Left lung (tissue), 14 donors: ENCODE measurements at places on chromosomes 2 and 18. TPM values are rescaled to one million over a fixed set of nuclear protein-coding genes. Genes with fewer than 3 reads are reported as not detected.

Gene KCNG2
- 1.1 TPM for total RNA-seq

Gene GAD1
- total RNA-seq, result 0.29 TPM

Gene CEBPZOS
- 38.8 TPM for total RNA-seq

Gene NTSR2
- not detected for total RNA-seq

Gene OXER1
- total RNA-seq, result 2.7 TPM

Gene MPV17
- 96.4 TPM for total RNA-seq

Gene CCDC141
- 29.6 TPM for total RNA-seq

Gene PIGN
- 31.4 TPM for total RNA-seq

Gene NT5DC4
- total RNA-seq, result 1.1 TPM

Gene MC5R
- not detected for total RNA-seq

Gene ICA1L
- 2.6 TPM for total RNA-seq

Gene HOXD4
- total RNA-seq, result 0.68 TPM

Gene BMP10
- total RNA-seq, result not detected

GRCh38 chr2:137096187-137096586 is 330.8 kb downstream of the THSD7B start:
- H3K36me3 ChIP-seq, result no peaks in the 10 kb centered on the region
- H3K27me3 ChIP-seq, result no peaks in the 10 kb centered on the region
- H3K27ac ChIP-seq, result no peak overlapping the region
- DNase-seq, result no peak

DNA sequence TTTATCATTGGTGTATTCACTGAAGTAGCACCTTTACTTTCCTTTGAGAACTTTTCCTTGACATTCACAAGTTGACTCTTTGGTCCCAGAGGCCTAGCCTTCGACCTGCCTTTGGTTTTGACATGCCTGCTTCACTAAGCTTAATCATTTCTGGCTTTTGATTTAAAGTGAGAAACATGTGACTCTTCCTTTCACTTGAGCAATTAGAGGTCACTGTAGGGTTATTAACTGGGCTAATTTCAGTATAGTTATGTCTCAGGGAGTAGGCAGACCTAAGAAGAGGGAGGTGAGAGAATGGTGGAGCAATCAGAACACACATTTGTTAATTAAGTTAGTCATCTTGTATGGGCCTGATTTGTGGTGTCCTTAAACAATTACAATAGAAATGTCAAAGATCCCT is 1040.7 kb upstream of the SLC39A10 start:
- no peaks in the 10 kb centered on the region for H3K27me3 ChIP-seq
- no peak overlapping the region for H3K27ac ChIP-seq
- H3K4me1 ChIP-seq, result no peaks in the 10 kb centered on the region
- H3K4me3 ChIP-seq, result no peak overlapping the region

DNA sequence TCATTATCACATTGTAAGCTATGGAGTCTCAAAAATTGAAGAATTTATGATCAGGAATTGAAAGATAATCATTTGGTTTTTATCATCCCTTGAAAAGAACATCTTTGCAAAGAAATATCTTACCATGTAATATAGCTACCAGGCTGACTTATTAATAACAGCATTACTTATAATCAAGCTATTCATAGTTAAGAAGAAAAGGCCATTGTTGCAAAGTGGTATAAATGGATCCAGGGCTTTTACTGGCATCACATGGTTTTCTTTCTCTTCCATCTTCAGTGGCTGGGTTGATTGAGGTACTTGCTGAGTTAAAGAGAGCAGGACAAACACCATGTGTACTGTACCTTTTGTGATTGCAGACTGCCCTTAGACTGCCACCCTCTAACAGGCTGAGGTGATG is 39.6 kb downstream of the MFSD6 start:
- H3K27me3 ChIP-seq, result no peaks in the 10 kb centered on the region
- H3K27ac ChIP-seq, result no peak overlapping the region
- no peak overlapping the region for H3K4me3 ChIP-seq
- no peaks in the 10 kb centered on the region for H3K36me3 ChIP-seq
- DNase-seq, result no peak

DNA sequence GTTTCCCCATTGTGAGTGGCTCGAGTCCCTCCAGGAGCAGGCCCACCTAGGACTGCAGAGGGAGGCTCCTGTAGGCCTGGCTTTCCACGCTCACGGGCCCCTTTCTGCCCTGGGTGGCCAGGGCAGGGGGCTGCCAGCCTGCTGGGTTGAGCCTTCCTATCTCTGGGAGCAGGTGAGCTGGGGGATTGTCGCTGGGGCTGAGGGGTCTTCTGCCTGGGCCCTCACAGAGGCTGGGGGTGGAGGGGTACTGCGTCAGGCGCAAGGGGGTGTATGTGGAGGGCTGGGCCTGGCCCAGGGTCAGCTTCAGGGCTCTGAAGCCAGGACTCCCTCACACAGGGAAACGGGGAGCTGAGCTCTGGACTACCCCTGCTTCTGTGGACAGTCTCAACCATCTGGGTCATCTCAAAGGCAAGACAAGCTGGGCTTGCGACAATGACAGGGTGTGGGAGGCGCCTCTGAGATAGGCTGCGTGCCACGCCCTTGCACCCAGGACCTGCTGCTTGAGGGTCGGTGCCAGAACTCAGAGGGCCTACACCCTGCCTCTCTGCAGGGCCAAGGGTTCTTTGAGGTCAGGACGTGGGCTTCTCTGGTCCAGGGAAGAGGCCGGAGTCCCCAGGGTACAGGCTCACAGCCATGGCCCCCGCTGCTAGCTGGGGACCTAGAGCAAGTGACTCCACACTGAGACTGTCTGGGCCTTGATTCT is 206.1 kb downstream of the TWIST2 start:
- H3K4me3 ChIP-seq, result no peak overlapping the region
- no peak overlapping the region for H3K27ac ChIP-seq

DNA sequence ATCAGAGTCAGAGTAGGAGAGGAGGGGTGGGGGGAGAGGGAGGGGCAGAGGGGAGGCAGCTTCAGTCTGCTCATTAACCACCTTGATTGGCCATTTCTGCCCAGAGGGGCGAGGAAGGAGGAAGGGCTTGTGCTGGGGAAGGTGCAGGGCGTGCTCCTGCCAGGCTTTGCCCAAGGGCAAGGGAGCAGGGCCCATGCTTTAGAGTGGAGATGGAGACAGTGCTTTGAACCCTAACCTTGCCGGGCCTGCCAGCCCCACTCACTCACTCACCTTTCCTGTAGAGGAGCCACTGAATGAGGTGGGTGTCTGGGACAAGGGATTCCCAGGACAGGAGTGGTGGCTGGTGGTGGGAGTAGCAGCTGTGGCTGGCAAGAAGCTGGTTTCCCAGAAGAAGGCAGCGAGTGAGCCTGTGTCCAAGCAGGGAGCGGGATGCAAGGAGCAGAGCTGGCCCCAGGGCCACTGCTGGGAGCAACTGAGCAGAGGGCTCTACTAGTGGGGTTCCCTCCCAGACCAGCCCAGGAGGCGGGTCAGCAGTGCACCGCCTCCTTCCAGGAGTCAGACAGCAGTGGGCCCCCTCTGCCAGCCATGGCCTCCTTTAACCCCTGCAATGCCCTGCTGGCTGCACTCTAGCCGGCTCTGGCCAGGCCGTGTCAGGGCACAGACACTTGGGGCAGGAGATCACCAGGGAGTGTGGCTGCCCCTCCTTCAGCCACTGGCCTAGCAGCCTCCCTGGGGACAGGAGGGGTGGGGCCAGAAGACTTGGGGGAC is 3.6 kb upstream of the RUFY4 start:
- no peak for DNase-seq
- no peak overlapping the region for H3K27ac ChIP-seq
- no peaks in the 10 kb centered on the region for H3K27me3 ChIP-seq
- H3K4me1 ChIP-seq, result no peaks in the 10 kb centered on the region

GRCh38 chr18:2293109-2293839 is 278.0 kb downstream of the METTL4 start:
- H3K27me3 ChIP-seq, result no peaks in the 10 kb centered on the region
- no peak for DNase-seq
- no peaks in the 10 kb centered on the region for H3K36me3 ChIP-seq
- no peak overlapping the region for H3K4me3 ChIP-seq
- no peaks in the 10 kb centered on the region for H3K4me1 ChIP-seq

GRCh38 chr2:973129-973528 is 22.5 kb downstream of the SNTG2 start:
- no peaks in the 10 kb centered on the region for H3K27me3 ChIP-seq
- no peak overlapping the region for H3K4me3 ChIP-seq
- H3K36me3 ChIP-seq, result no peaks in the 10 kb centered on the region

GRCh38 chr2:142533177-142533576 is 344.3 kb upstream of the KYNU start:
- no peak overlapping the region for H3K27ac ChIP-seq
- H3K4me1 ChIP-seq, result no peaks in the 10 kb centered on the region
- no peak overlapping the region for H3K4me3 ChIP-seq

- DNase-seq, result no peak
- no peaks in the 10 kb centered on the region for H3K4me1 ChIP-seq
- H3K4me3 ChIP-seq, result no peak overlapping the region
- H3K27ac ChIP-seq, result no peak overlapping the region
These were observed 19.0 kb downstream of the PLEKHM3 start for GRCh38 chr2:208006337-208006736.

- H3K27me3 ChIP-seq, result peaks cover 31% of the 10 kb centered on the region
- H3K4me3 ChIP-seq, result no peak overlapping the region
- DNase-seq, result no peak
- no peaks in the 10 kb centered on the region for H3K4me1 ChIP-seq
These were observed 378.3 kb downstream of the MTX2 start for GRCh38 chr2:176647325-176648165.

GRCh38 chr18:26993568-26993967 is 128.1 kb upstream of the AQP4 start:
- no peak overlapping the region for H3K27ac ChIP-seq
- H3K27me3 ChIP-seq, result no peaks in the 10 kb centered on the region
- no peak for DNase-seq
- no peak overlapping the region for H3K4me3 ChIP-seq
